ENCODE measurements at places on chromosomes 5 and 9.

- peak; percentile 50 for DNase-seq
Measured at GRCh38 chr5:38453506-38453905, 102.9 kb downstream of the LIFR start.

- DNase-seq: no peak
Measured at GRCh38 chr5:59037453-59037852, 454.6 kb downstream of the RAB3C start.

- DNase-seq: no peak
Measured at GRCh38 chr9:113095561-113095960, 39.0 kb upstream of the ZFP37 start.

- no peak for DNase-seq
Measured at GRCh38 chr9:136688274-136689107, 1.2 kb upstream of the AGPAT2 start.

DNA sequence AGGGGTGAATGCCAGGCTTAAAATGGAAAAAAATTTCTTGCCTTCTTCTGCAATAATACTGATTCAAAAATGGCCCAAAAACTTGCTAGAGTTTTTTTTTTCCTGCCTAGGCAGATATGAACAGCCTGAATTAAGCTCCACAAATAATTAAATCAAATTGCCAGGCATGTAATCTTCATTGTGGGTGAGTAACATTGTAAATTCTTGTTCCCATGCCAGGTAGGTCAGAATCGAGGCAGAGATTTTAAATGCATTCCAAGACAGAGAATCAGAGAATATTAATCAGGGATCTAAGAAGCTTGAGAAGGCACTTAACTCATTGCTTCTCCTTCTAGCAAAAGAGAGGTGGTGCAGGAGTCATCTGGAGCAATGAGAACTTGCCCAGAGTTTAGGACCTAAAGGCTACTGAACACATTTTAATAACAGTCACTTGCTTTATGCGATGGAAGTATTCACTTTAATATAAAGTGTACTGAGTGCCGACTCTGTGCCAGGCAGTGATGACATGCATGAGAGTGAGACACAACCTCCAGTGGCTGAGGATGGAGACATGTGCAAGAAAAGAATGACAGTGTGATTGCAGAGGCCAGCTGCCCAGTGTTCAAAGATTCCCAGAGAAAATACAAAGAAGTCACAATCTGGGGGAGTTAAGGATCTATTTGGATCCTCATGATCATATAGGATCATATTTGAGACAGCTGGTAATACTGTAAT is 102.3 kb downstream of the APBA1 start:
- no peak for DNase-seq
